ENCODE measurements at places on chromosomes 7 and 10.

- peak; percentile 23 for DNase-seq
Observed at GRCh38 chr10:11245510-11245909, 227.8 kb downstream of the CELF2 start.

DNA sequence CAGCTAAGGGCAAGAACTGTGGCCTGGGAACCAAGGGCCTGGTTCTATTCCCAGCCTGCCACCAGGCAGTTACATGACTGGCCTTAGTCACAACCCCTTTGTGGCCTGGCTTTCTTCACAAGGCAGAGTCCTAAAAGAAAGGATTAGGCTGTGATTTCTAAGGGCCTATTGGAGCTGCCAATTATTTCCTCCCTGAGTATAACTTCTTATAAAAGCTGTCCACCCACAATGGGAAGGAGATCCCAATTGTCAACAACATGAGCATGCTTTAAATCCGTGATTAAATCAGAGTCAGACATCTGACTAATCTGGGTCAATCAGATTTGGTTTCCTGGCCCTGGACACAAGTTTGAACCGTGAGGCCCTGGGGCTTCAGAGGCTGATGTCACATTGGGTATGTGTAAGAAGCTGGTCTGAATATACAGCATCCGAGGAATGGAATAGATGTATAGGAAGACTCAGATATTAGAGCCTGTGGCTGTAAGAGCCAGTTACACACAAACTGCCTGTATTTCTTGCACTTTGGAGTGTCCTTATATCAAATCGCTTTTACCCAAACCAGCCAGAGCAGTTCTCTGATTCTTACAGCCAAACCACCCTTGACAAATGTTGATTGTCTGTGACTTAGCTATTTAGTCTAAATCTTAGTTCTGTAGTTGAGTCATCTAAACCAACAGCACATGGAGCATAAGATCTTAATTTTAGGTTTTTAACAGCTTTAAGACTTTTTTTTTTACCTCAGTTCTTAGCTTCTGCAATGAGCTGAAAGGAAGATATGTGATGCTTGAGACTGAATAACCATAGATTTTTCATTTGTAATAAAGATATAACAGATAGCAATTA, 61.3 kb downstream of the ABCB4 start:
- no peak for DNase-seq

DNA sequence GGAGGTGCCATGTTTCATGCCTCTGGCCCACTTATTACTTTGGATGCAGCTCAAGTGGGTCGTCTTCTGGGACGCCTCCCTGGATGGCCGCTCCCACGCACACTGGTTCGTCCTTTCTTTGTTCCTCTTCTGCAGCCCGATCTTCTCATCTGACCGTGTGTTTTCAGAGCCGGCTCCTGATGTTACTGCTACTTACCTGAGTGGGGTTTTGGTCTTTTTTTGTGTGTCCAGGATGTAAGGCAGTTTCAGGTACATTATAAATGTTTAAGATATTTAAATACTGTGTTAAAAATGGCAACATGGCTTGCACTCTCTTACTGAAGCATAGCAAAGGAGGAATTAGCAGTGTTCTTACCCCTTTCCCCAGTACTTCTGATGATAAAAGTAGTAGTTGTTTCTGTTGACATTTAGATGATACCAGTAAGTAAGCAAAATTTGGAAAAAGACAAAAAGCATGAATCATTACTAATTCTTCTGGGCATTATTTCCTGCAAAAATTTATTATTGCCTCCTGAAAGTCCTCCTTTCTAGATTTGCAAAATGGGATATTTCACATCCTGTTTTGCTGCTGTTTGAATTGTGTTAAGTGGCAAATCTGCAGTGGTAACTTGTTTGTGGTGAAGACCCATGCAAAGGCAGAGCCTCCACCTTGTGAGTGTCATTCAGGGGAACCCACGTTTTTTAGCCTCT, 59.4 kb downstream of the SHH start:
- DNase-seq: no peak

DNA sequence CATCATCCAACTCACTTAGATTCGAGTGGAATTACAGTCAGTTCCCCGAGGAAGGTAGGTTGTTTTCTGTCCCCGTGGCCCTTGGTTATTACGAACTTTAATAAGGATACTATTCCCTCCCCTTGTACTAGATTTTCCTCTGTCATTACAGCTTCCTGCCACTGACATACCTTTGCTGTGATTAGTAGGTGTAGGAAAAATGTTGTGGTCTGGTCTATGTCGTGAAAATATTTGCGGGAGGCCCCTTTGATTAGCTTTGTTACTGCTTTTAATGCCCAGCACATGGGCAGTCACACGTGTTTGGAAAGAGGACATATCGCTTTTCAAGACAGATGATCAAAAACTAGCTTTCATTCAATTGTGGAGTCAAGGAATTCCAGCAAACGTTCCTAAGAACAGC, 92.2 kb downstream of the GATA3 start:
- no peak for DNase-seq

DNA sequence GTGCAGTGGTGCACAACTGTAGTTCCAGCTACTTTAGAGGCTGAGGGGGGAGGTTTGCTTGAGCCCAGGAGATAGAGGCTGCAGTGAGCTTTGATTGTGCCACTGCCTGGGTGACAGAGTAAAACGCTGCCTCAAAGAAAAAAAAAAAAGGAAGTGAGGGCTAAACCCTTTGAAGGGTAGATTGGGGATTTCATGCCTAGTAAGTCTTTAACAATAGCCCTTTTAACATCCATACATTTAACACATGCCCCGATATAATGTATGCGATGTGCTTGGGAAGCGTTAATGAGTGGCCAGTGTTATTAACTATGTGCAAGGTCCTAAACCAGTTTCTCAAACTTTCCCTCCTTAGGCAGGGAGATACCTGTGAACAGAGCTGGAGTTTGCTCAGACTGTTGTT, 229.2 kb upstream of the HPS1 start:
- DNase-seq: no peak

DNA sequence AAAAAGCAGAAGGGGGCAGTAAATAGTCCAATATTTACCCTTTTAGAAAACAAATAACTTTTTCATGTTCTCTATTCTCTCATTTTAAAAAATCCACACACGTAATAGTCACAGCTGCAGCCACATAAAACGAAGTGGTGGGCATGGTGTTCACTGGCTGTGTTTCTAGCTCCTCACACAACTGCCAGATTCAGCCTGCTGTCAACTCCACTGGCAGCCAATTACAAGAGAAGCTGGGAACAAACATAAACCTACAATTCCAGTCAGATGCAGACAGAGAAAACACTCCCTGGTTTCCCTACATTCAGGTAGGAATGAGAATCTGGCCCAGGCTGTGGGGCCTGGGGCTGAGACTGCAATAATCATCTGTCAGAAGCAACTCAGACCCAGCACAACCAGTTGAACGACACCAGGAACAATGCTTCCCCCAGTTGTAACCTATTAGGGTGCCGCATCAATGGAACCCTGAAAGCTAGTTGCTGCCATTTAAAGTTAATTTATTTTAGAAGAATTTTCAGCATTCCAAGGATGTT, 29.1 kb downstream of the ERCC6 start:
- no peak for DNase-seq

GRCh38 chr10:8405596-8405995, 351.1 kb downstream of the GATA3 start:
- DNase-seq: peak; percentile 77

GRCh38 chr7:78565784-78566183, 767.2 kb downstream of the PHTF2 start:
- DNase-seq: no peak

- peak; percentile 89 for DNase-seq
Observed at GRCh38 chr7:23531050-23531793, 559 bp downstream of the TRA2A start.

GRCh38 chr10:120940299-120940900, 89.2 kb downstream of the WDR11 start:
- no peak for DNase-seq

- no peak for DNase-seq
Observed at GRCh38 chr7:27515933-27516332, 146.8 kb downstream of the HIBADH start.

DNA sequence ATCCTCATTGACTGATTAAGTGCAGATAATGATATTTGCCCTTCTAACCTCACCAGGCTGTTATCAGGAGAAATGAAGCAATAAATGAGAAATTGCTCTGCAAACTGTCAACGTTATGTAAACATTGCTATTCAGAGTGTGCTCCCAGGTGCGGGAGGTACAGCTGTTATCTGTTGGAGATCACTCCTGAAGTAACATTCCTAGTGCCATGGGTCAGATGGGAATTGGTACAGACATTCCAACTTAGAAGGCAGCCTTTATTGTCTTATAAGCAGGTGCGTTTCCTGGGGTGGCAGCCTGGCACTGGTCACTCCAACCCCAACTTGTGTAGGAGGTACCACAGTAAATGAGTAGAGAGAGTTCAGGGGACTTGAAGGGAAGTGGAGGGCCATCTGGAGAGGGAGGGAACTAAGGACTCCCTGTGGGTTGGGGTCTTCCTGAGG, 36.8 kb downstream of the HK1 start:
- no peak for DNase-seq

DNA sequence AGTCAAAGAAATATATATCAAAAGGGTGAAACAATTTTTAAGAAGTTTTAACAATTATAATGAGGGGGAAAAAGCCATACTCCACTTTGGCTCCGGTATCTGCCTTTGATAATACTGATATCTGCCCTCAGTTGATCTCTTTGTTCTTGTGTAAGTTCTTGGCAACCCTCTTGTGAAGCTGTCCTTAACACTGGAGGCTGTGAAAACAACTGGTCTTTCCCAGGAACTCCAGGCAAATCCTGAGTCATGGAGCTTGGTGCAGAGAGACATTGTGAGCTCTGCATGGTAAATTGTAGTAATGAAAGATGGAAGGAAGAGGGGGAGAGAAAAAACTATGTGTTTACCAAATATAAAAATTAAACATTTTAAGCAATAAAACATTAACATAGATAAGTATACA, 11.9 kb upstream of the ERVW-1 start:
- DNase-seq: no peak

DNA sequence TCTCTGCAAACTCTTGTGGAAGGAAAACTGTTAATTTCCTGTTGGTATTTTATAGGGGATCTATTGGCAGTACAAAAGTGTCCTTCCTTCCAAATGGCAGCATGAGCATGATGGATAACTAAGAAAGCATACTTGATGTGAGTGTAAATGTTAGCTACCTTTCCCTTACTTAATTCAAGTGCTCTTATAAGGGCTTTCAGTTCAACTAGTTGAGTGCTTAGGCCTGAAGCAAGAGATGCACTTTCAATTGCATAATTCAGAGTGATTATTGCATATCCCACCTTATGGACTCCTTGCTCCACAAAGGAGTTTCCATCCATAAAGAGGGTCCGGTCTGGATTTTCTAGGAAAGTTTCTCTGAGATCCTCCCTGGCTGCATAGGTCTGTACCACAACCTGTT, 56.3 kb upstream of the CYP2C8 start:
- no peak for DNase-seq

- DNase-seq: peak; percentile 72
Observed at GRCh38 chr10:89213191-89213808, 6.2 kb upstream of the CH25H start.

- no peak for DNase-seq
Observed at GRCh38 chr10:30353851-30354250, 4.8 kb upstream of the MTPAP start.

DNA sequence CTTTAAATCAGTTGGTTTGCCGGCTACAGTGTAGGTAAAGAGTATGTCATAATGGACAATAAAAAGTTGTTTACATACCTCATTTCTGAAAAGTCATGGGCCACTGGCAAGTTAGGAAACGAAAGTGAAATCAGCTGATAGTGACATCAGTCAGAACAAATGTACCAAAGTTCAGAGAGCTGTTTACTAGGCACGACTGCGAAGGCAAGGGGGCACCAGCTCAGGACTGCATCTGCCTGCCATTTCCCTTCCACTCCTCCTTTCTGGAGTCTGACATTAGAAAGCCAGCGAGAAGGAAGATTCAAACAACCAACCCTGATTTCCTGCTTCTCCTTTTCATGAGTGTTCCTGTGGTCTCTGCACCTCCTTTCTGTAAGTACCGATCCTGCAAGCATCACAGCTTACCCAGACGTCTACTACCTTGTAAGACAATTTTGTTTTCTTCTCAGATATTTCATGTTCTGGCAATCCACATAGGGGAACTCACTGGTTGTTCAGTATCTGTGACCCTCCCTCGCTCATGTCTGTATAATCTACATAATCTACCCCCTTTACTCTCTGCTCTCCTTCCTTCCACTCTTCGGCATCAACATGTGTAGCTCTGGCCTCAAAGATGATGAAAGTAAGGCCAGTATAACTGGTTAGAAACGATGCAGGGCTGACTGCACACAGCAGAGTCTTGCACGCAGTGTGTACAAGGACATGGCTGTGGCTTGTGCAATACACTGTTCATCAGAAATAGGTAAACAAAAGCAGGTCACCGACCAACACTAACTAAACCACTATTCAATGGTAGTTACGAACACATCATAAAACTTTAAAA, at the start of gene TMEM140:
Gene TMEM140 (plus strand): TSS at position 174 of the 823 bp plus-strand sequence. CDS start 16,370 bp downstream, outside the sequence.
- peak; percentile 58 for DNase-seq

- DNase-seq: no peak
Observed at GRCh38 chr10:98332623-98333269, 64.8 kb upstream of the LOXL4 start.

DNA sequence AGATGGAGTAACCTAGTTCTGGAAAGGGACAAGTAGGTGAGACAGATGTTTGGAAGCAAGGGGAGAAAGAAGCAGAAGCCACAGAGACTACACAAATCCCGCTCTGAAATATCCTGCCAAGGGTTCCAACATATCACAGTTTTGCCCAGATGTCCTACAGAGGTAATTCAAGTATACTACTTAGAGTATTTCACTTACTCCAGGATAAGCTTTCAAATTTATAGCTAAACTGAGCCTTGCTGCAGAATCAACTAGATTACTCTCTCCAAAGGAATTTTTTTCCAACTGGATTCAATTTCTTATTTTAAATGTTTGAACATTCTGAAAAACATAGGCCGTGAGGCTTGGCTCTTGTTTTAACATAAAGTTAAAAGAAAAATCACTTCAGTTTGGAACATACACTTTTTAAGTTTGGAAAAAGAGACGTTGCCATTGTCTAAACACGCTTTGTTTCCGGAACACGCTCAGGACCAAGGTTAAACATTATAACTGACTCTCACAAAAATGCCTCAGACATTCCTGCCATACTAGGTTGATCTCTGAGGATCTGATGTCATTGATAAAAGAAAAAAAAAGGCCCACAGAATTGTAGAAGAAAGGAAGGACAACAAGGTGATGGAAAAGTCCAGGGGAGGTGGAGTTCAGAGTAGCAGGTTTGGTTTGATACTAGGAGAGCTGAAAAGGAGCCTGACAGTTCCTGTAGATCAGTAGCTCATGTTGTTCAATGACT, 74.8 kb downstream of the FAM185A start:
- peak; percentile 64 for DNase-seq

All from muscle of leg (tissue), 16 donors.